Endodermal cell (in vitro differentiated cells): ENCODE measurements at places on chromosomes 4 and X. TPM values are rescaled to one million over a fixed set of nuclear protein-coding genes. Genes with fewer than 3 reads are reported as not detected.

Gene BEX5
- total RNA-seq: 8.4 and 8.9 TPM in 2 replicates

Gene DCAF8L1
- not detected in 3 replicates for total RNA-seq

Gene FAT1
- total RNA-seq: 56.6 and 66.6 TPM in 2 replicates

Gene RHOH
- 1.4 to 4.1 TPM (median 2.9 TPM) in 3 replicates for total RNA-seq

Gene MGARP
- 0.53 and 0.63 TPM in 2 replicates for total RNA-seq

Gene UGT2B7
- total RNA-seq: not detected in 3 replicates

Gene XKRX
- total RNA-seq: 0.21 to 0.84 TPM (median 0.78 TPM) in 3 replicates

Gene TAF7L
- total RNA-seq: 0.22 to 0.40 TPM in 2 of 3 replicates, not detected in the other

Gene RPA4
- total RNA-seq: 1.6 and 1.8 TPM in 2 replicates

Gene PLP2
- 1.3 to 2.6 TPM (median 1.9 TPM) in 3 replicates for total RNA-seq

Gene NEIL3
- 7.3 to 16.8 TPM (median 15.1 TPM) in 3 replicates for total RNA-seq

DNA sequence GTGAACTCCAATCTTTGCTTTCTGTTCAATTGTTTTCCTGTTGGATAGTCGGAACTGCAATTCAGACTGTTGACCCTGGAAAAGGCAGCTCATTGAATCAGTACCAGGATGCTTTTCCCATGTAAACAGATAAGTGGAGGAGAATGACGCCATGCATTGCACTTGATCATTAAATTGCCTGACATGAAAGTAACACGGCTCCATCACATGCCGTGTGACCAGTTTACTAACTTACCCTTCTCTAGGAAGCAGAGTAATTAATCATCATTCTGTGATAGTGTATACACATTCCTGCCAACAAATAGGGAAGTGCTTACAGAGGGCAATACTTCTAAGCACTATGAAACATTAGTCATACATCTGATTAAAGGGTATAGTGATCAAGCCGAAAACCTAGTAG lies 101.4 kb downstream of the PPARGC1A start:
- no peak overlapping the region for H3K27ac ChIP-seq
- no peaks in the 10 kb centered on the region for H3K36me3 ChIP-seq
- no peaks in the 10 kb centered on the region for H3K4me1 ChIP-seq
- DNase-seq: no peak
- no peak overlapping the region for H3K4me3 ChIP-seq

- H3K4me1 ChIP-seq: no peaks in the 10 kb centered on the region
- H3K4me3 ChIP-seq: no peak overlapping the region
These were observed 11.5 kb downstream of the HPSE start for GRCh38 chr4:83323136-83323535.

DNA sequence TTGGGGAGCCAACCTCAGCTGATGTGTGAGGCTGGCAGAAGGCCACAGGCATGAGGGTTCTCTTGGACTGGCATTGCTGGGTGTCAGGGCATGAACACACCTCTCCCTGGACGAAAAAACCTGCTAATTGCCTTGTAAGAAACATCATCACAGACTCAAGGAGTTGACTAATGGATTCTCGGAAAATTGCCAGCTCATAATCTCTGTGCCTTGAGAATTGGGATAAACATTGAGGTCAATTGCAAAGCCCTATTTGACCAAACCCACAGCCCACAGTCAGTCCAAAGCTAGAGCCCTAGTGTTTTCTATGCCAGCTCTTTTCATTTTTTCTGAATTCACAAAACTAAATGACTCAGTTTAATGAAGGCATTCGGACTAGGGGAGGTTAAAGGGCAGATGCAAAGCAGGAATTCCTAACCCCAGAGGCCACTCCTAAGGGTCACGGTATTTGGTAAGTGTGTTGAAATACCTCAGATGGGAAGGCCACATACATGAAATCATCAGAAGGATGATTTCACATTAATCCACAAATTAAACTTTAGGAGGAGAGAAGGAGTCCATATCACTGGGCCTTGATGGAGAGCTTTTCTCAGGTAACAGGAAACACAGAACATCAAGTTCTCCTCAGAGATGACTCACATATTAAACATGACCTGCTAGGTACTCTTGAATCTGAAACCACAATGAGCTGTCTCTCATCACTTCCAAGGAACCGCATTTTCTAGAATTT lies 39.0 kb upstream of the RASL11B start:
- no peaks in the 10 kb centered on the region for H3K36me3 ChIP-seq
- H3K27me3 ChIP-seq: no peaks in the 10 kb centered on the region
- no peak for DNase-seq
- H3K27ac ChIP-seq: no peak overlapping the region

GRCh38 chr4:87848622-87849351 lies 16.0 kb downstream of the MEPE start:
- DNase-seq: peak; percentile 74
- no peak overlapping the region for H3K4me3 ChIP-seq
- H3K27me3 ChIP-seq: no peaks in the 10 kb centered on the region
- H3K4me1 ChIP-seq: peaks cover 6% of the 10 kb centered on the region
- no peak overlapping the region for H3K27ac ChIP-seq

DNA sequence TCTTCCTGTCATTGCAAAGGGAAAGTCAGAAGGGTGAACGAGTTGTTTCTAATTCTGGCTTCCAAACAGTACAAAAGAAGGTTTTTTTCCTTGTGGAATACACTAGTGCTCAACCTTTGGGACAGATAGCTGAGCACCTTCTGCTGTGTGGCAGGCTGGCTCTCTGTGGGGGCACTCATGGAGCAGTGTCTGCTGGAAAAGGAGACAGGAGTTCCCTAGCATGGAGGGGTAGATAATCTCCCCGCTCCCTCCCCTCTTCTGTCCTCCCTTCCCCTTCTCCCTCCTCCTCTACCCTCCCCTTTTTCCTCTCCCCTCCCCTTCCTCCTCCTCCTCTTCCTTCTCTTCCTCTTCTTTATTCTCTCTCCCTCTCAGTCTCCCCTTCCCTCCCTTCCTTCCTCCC lies 62.4 kb upstream of the MTM1 start:
- no peaks in the 10 kb centered on the region for H3K4me1 ChIP-seq
- no peak overlapping the region for H3K4me3 ChIP-seq
- no peak for DNase-seq

- H3K4me3 ChIP-seq: no peak overlapping the region
- H3K27me3 ChIP-seq: no peaks in the 10 kb centered on the region
- DNase-seq: no peak
- no peak overlapping the region for H3K27ac ChIP-seq
- no peaks in the 10 kb centered on the region for H3K4me1 ChIP-seq
- H3K36me3 ChIP-seq: no peaks in the 10 kb centered on the region
These were observed 32.8 kb downstream of the REPS2 start for GRCh38 chrX:16979226-16979625.

DNA sequence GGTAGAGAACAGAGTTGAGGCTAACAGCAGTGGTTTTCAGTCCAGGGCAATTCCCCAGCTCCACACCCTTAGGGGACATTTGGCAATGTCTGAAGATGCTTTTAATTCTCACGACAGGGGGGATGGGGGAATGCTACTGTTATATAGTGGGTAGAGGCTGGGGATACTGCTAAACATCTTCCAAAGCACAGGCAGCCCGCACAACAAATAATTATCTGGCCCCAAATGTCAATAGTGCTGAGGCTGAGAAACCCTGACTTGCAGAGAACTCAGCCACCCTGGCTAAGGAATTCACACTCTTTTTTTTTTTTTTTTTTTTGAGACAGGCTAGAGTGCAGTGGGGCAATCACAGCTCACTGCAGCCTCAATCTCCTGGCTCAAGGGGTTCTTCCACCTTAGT lies 60.6 kb downstream of the POLR2B start:
- no peak overlapping the region for H3K27ac ChIP-seq
- no peaks in the 10 kb centered on the region for H3K27me3 ChIP-seq
- H3K4me1 ChIP-seq: no peaks in the 10 kb centered on the region
- DNase-seq: no peak
- H3K4me3 ChIP-seq: no peak overlapping the region
- H3K36me3 ChIP-seq: no peaks in the 10 kb centered on the region

DNA sequence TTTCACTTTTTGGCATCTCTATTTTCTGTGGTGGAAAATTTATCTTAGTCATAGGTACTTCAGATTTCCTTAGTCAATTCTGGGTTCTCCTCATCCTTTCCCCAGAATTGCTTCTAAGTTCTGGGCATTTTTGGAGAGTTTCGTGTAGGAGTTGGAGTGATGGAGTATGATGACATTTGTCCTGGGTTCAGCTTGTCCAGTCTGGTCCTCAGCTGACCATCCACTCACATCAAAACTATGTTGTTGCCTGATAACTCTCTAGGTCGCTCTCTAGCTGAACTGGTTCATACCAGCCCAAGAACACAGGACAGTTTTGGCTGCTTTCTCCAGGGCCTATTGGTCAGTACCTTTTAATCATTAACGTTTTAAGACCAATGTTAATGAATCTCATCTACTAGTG lies 13.2 kb downstream of the PTTG2 start:
- no peaks in the 10 kb centered on the region for H3K27me3 ChIP-seq
- no peak for DNase-seq
- H3K4me3 ChIP-seq: no peak overlapping the region
- no peaks in the 10 kb centered on the region for H3K4me1 ChIP-seq
- no peak overlapping the region for H3K27ac ChIP-seq

- H3K27me3 ChIP-seq: no peaks in the 10 kb centered on the region
- H3K27ac ChIP-seq: no peak overlapping the region
- DNase-seq: no peak
- H3K4me1 ChIP-seq: no peaks in the 10 kb centered on the region
These were observed 63.8 kb upstream of the HELT start for GRCh38 chr4:184954482-184954881.

GRCh38 chrX:110915111-110915510 lies 119.5 kb upstream of the CHRDL1 start:
- no peak overlapping the region for H3K27ac ChIP-seq
- no peaks in the 10 kb centered on the region for H3K27me3 ChIP-seq
- no peaks in the 10 kb centered on the region for H3K4me1 ChIP-seq
- H3K36me3 ChIP-seq: no peaks in the 10 kb centered on the region
- no peak for DNase-seq

DNA sequence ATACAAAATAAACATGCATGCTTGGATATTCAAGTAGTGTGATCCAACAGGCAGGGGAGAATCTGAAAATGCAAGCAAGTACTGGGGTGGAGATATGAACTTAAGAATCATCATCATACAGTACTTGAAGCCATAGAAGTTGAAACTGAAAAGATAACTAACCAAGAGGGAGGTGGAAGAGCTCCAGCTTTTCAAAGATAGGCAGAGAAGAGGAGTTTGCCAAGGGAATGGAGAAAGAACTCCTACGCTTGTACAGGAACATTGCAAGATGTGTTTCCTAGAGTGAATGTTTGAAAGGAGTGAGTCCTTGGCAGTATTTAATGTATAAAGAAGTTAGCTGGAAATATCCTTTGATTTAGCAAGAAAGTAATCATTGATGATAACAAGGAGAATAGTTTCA lies 106.2 kb upstream of the FRMPD4 start:
- no peaks in the 10 kb centered on the region for H3K27me3 ChIP-seq
- no peak for DNase-seq
- no peaks in the 10 kb centered on the region for H3K4me1 ChIP-seq
- no peak overlapping the region for H3K27ac ChIP-seq
- H3K36me3 ChIP-seq: no peaks in the 10 kb centered on the region

- H3K27ac ChIP-seq: no peak overlapping the region
- H3K4me1 ChIP-seq: no peaks in the 10 kb centered on the region
- H3K4me3 ChIP-seq: no peak overlapping the region
- no peaks in the 10 kb centered on the region for H3K27me3 ChIP-seq
- no peak for DNase-seq
- H3K36me3 ChIP-seq: no peaks in the 10 kb centered on the region
These were observed 169.8 kb downstream of the SCFD2 start for GRCh38 chr4:53195815-53196661.

GRCh38 chrX:56795309-56795868 lies 66.3 kb downstream of the NBDY start:
- no peaks in the 10 kb centered on the region for H3K4me1 ChIP-seq
- H3K27ac ChIP-seq: no peak overlapping the region
- H3K27me3 ChIP-seq: no peaks in the 10 kb centered on the region
- DNase-seq: peak; percentile 12

DNA sequence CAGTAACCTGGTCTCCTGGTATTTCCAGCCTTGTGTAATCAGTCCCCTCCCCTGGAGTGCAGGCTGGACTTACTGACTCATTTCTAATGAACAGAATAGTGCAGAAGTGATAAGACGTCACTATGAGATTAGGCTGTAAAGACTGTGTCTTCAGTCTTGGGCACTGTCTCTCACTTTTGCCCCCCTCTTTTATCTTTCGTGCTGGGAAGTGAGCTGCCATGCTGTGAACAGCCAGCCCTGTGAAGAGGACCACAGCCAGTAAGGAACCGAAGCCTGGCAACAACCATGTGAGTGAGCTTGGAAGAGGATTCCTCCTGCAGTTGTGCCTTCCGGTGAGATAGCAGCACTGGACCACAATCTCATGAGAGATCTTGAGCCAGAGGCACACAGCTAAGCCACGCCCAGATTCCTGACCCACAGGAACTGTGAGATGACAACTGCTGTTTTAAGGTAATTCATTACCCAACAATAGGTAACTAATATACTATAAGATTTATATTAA lies 67.5 kb upstream of the GPR34 start:
- no peak overlapping the region for H3K4me3 ChIP-seq
- H3K36me3 ChIP-seq: peaks cover 10% of the 10 kb centered on the region
- no peaks in the 10 kb centered on the region for H3K4me1 ChIP-seq
- no peaks in the 10 kb centered on the region for H3K27me3 ChIP-seq

GRCh38 chrX:150503898-150504219 lies 64.6 kb upstream of the MTM1 start:
- no peaks in the 10 kb centered on the region for H3K4me1 ChIP-seq
- H3K27ac ChIP-seq: no peak overlapping the region
- H3K4me3 ChIP-seq: no peak overlapping the region

- H3K36me3 ChIP-seq: peaks cover 35% of the 10 kb centered on the region
- H3K27ac ChIP-seq: no peak overlapping the region
- H3K4me3 ChIP-seq: peak overlapping the region; percentile 11
- no peaks in the 10 kb centered on the region for H3K27me3 ChIP-seq
- peak; percentile 94 for DNase-seq
- peaks cover 18% of the 10 kb centered on the region for H3K4me1 ChIP-seq
These were observed 42.4 kb upstream of the SLC2A9 start for GRCh38 chr4:10063544-10064300.

DNA sequence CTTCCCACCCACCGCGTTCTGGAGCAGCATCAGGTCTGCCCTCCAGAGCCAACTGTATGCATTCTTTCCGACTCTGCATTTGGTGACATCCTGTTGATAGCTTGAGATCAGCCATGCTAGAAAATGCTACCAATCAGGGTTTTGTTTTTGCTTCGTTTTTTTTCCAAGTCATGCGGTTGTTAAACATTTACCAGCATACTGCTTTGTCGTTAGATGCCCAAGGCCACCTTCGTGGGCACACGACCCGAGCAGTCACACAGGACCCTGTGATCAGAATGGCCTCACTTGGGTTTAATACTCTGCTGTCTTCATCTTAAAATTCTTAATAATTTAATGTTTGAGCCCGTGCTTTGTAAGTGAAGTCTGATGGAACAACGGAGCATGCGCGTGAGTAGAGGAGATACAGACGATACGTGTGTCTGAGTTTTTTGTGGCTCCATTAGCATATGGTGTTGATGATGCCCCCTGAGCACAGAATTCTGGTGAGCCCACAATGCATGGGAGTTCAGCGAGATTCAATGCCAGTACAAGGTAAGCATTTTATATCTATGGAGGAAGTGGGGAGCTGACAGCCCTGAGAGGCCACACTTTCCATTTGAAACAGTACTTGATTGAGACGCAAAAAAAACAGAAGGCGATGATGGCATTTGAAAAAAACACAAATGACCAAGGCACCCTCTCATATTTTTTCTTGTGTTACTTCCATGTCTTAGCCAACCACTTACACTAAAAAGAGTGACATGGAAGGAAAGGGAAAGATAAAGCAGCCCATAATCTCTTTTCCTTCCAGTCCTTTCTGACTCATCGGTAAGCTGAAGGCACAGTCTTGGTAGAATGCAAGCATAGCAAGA lies 323.6 kb downstream of the BCOR start:
- H3K4me3 ChIP-seq: no peak overlapping the region
- H3K27me3 ChIP-seq: no peaks in the 10 kb centered on the region
- DNase-seq: no peak
- no peaks in the 10 kb centered on the region for H3K36me3 ChIP-seq
- H3K27ac ChIP-seq: no peak overlapping the region
- no peaks in the 10 kb centered on the region for H3K4me1 ChIP-seq
